ENCODE measurements at places on chromosomes 6 and 20.

GRCh38 chr20:48126227-48126740 is 341.0 kb upstream of the SULF2 start:
- DNase-seq = no peak

DNA sequence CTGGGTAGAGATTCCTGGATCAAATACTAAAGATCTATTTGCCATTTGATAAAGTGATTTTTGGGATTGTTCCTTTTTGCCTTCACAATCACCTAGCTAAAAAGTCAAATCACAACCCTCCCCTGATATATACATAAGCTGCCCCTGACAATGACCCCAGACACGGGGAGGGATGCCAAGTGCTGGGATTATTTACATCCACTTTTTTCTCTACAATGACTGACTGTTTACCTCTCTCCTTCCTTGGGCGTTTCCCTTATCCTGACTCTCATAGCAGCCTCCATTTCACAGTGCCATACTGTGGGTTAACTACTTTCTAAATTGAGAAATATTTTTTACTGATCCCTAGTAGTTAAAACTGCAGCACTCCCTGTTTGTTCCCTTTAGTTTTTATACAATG is 150.8 kb upstream of the TMEM170B start:
- DNase-seq = no peak

- no peak for DNase-seq
Observed at GRCh38 chr20:50587291-50587961, 77.2 kb downstream of the PTPN1 start.

GRCh38 chr6:139961190-139961589 is 586.7 kb upstream of the CITED2 start:
- DNase-seq = no peak

DNA sequence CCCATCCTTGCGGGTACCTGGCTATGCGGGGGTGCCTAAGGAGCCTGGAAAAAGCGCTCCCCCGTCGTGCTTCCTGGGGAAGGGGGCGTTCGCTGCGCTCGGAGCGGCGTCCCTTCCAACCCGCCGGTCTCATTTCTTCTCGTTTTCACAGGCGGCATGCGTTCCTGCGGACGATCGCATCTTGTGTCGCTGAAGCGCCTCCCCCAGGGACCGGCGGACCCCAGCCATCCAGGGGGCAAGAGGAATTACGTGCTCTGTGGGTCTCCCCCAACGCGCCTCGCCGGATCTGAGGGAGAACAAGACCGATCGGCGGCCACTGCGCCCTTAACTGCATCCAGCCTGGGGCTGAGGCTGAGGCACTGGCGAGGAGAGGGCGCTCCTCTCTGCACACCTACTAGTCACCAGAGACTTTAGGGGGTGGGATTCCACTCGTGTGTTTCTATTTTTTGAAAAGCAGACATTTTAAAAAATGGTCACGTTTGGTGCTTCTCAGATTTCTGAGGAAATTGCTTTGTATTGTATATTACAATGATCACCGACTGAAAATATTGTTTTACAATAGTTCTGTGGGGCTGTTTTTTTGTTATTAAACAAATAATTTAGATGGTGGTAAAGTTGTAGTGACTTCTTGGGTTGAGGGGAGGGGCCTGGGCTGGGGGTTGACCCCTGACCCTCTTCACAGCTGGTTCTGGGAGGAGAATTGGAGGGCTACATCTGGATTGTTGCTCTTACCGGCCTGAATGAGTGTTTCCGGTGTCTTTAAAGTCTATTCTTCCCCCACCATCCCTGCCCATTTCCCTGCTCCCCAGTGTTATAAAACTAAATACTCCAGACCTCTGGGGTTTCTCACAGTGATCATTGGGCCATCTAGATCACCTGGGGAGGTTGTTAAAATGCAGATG is 1.1 kb downstream of the ID1 start:
- DNase-seq = no peak

DNA sequence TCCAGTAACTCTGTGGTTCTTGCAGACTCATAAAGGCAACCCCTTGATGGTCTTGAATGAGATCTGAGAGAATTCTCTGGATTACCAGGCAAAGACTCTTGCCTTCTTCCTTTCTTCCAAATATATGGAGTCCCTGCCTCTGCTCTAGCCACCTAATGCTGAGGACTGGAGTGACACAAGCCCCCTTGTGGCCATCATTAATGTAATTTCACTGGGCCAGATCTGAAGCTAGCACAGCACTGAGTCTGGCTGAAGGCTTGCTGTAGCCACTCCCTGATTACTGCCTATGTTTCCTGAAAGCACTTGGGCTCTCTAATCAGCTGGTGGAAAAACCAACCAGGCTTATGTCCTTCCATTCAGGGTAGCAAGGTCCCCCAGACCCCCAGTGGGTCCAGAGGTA is 559.3 kb upstream of the IRAK1BP1 start:
- no peak for DNase-seq

- no peak for DNase-seq
Observed at GRCh38 chr6:32152769-32153563, 975 bp upstream of the PPT2 start.

GRCh38 chr6:53179961-53180651 is 31.5 kb upstream of the GCM1 start:
- DNase-seq = peak; percentile 5

- DNase-seq = no peak
Observed at GRCh38 chr6:144481527-144481926, 196.4 kb downstream of the UTRN start.

DNA sequence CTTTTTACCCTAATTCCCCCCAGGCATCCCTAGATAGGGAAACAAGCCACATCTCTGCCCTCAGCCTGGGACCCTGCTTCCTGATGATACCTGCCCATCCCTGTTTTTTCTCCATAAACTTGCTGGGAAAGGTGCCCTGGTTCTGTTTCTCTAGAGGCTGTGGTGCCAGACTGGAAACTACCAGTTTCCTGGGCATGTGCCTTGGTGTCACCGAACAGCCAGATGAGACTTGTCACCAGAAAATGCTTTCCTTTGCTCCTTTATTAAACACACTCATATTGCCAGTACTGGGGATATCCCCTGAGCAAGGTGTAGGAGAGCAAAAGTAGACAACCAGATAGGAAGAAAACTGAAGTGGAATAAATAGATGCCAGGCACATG is 16.8 kb downstream of the SRSF3 start:
- DNase-seq = no peak

DNA sequence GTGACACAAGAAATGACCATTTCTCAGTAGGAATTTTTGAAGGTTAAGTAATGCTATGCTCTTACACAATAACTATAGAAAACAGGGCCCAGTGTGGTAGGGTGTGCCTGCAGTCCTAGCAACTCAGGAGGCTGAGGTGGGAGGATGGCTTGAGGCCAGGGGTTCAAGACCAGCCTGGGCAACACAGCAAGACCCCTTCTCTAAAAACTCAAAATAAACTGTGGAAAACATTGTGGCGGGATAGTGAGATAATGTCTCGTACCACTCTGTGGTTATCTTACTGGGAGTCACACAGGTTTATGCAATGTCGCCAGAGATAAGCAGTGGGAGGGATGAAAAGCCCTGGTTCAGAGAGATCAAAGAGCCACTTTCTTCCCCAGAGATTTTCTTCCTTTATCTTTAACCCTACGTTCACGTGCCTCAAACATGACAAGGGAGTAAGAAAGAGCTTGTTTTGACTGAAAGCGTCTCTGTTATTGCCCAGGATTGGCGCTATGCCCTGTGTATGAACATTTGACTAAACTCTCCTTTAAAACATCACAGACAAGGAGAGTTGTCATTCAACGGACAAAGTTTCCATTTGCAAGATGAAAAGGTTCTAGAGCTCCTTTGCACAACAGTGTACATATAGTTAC is 13.9 kb downstream of the GCM1 start:
- DNase-seq = no peak

DNA sequence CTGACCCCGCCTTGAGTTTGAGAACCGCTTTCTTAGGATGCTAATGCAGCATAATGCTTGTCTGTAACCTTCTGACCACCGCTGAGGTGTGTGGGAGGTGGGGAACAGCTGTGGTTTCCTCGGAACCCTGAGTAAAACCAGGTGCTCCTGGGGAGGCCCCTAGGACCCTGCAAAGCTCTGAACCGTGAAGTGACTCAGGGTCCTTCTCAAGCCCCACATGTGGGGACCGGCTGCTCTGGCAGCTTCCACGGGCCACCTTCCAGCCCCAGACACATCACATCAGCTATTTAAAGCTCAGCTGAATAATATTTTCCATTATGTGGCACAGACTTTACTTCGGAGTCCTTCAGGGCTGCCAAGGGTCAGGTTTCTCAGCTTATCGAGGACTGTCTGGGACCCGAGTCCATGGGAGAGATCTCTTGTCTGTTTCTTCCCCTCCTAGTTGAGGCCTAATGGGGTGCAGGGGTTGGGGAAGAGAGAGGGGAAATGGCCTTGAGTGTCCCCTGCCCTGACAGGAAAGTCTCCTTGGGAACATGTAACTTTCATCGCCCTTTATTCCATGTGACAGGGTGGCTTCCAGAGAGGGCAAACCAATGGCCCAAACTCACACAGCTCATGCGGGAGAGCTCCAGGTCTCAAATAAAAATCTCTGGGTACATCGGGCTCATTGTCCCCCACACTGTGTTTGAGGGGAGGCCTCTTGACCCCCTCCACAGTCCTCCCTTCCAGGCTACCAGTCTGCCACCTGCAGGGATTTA is 186.1 kb upstream of the SLC24A3 start:
- DNase-seq = no peak

DNA sequence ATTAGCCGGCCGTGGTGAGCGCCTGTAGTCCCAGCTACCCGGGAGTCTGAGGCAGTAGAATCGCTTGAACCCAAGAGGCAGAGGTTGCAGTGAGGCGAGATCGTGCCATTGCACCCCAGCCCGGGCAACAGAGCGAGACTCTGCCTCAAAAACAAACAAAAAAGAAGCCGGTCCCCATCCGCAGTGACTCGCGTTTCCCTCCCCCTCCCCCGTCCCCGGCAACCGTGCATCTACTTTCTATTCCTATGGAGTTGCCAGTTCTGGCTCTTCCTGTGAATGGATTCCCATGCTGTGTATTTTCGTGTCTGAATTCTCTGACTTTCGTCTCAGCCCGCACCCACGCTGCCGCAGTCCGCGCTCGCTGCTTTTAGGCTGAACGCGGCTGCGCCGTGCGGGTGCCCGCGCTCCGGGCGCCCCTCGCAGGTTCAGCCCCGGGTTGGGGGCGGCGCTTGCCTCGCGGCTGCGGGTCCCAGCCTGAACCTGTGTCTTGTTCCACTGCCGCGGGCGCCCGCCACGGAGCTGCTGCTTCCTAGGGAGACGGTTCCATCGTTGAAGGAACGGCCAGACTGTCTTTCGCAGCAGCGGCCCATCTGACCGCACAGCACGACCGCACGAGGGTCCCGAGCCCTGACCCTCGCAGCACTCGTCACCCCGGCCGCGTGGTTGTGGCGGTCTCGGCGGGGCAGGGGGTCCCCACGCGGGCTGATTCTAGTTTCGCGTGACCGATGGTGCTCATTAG is 1.1 kb upstream of the MRGBP start:
- peak; percentile 70 for DNase-seq

- no peak for DNase-seq
Observed at GRCh38 chr6:165618241-165618640, 44.8 kb downstream of the PDE10A start.

DNA sequence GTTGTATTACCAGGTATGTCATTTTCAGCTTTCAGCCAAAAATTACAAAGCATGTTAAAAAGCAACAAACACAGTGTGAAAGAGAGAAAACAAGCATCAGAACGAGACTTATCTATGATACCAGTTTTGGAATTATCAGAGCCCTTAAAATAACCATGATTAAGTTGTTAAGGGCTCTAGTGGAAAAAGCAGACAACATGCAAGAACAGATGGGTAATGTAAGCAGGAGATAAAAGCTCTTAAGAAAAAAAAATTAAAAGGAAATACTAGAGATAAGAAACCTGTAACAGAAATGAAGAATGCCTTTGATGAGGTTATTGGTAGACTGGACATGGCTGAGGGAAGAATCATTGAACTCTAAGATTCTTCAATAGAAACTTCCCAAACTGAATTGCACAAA is 127.5 kb upstream of the SCGN start:
- no peak for DNase-seq

- no peak for DNase-seq
Observed at GRCh38 chr6:169250660-169251059, 3.0 kb downstream of the THBS2 start.

GRCh38 chr20:1426231-1426849 is 33.5 kb upstream of the FKBP1A start:
- no peak for DNase-seq

DNA sequence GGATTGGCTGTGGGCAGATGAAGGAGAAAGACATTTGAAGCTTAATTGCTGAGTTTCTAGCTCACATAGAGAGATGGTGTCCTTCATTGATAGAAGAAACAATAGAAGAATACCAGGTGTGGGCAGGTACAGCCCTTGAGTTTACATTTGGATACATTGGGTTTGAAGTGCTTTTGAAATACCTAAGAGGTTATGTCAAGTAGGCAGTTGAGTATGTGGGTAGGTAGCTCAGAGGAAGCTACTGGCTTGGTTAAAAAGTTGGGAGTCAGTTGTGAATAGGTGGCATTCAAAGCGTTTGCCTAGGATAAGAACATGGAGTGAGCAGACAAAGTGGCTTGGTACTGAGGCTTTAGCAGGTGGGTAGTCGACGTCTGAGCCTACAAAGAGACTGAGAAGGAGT is 25.0 kb downstream of the NDUFAF5 start:
- DNase-seq = no peak

DNA sequence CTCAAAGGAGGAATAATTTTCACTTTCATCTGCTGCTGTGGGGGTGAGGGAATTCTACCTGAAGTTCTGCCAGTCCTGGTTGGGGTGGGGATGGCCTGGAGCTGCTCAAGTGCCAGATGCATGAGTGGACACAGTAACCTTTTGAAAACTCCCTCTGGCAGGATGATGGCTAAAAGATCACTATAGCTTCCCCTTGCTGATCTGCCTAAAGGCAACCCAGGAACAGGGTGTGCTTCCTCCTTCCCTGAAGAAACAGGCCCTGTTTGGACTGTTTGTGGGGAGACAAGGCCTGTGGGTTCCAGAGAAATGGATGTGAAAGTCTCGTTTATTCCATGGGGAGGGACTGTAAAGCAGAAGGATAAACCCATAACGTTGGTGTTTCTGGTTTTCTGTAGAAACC is 176.9 kb downstream of the DTNBP1 start:
- DNase-seq = no peak

GRCh38 chr6:119312875-119313338 is 36.7 kb downstream of the MAN1A1 start:
- no peak for DNase-seq

DNA sequence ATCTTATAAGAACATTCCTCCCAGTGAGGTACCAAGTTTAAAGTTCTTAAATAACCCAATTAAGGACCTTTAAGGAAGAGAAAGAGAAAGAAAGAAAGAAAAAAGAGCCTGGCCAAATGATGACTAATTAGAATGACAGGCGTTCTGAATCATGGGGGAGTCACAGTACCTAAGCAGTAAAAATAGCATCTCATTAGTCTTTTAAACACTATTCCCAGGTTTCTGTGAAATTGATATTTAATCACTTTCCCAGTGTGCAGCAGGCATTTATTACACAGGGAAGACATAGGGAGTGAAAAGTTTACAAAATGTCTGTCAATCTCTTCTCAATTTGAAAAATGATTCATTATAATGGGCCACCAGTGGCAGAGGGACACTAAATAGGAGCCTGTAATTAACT is 251.4 kb upstream of the MANEA start:
- DNase-seq = no peak

- DNase-seq = no peak
Observed at GRCh38 chr6:2140438-2141128, 104.8 kb downstream of the GMDS start.

GRCh38 chr6:18632670-18633410 is 245.7 kb downstream of the RNF144B start:
- no peak for DNase-seq
